ENCODE measurements at places on chromosomes 1 and 21. TPM values are rescaled to one million over a fixed set of nuclear protein-coding genes. Genes with fewer than 3 reads are reported as not detected.

GRCh38 chr21:22374218-22374969 lies 1376.2 kb downstream of the NCAM2 start:
- no peak for DNase-seq

DNA sequence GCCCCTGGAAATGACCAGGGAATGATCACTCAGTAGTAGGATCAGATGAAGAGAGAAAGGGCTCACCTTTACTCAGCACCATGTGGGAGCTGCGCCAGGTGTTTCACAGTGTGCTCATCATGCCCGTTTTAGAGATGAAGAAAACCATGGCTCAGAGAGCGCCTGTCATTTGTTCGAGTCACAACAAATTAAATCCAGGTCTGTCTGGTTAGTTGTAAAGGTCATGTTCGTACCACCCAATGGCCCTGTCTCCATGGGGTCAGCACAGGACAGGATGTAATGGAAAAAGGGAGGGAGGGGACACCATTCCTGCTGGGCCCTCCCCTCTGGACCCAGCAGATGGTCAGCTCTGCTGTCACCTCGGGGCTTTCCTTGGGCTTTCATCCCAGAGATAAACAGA lies 15.2 kb downstream of the KIRREL1 start:
- DNase-seq = no peak

DNA sequence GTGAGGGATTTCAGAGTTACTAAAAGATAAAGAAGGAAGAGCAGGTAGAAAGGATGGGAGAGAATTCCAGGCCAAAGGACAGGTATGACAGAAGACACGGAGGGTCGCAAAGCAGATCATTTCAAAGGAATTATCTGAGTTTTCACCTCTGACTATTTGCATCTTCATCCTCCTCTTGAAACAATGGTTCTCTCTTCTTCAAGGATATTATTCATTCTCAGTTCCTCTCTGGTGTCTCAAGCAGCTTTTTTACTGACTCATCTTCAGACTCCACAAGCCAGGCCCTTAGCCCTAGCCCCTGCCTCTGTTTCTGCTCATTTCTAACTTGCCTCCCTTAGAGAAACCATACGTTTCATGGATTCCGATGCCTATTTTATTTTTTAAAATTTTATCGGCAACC lies 15.0 kb downstream of the DDX59 start:
- no peak for DNase-seq

The PDPN gene
- total RNA-seq = 5.7 TPM

GRCh38 chr1:211910913-211911485 lies 80.4 kb upstream of the LPGAT1 start:
- DNase-seq = no peak

The TCEA3 gene
- total RNA-seq = 137 TPM

DNA sequence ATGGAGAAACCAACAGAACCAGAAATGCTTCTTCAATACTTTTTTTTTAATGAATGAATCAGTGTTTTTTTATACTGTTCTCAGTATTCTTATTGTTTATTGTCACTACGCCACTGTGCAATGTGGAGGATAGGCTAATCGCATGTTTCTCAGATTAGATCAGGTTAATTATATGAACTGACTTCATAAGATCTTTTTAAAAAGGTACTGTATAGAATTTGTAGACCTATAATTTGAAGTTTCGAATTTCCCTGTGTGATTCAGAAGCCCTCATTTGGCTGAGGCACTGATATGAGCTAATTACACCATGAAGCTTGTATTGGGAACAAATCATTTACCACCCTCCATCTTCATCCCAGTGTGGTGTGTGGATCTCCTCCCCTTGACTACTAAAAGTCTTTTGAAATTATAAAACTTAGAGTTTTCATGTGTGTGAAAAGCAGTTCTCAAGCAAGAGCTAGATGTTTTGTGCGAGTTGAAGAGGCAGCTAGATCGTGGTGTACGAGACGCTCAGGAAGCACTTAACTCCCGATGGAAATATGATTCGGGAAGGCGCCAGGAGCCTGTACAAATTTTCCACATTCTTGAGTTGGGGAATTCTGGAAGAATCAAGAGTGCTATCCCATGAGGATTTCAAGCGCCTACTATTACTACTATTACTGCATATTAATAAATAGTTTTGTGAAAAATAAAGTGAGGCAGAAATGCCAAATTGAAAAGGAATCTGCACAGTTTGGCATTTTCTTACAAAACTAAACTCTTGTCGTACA lies 52.1 kb upstream of the KCNE2 start:
- no peak for DNase-seq

GRCh38 chr1:93907718-93908117 lies 1.5 kb downstream of the GCLM start:
- no peak for DNase-seq

- no peak for DNase-seq
Measured at GRCh38 chr1:113875714-113876113, 4.2 kb upstream of the PTPN22 start.

DNA sequence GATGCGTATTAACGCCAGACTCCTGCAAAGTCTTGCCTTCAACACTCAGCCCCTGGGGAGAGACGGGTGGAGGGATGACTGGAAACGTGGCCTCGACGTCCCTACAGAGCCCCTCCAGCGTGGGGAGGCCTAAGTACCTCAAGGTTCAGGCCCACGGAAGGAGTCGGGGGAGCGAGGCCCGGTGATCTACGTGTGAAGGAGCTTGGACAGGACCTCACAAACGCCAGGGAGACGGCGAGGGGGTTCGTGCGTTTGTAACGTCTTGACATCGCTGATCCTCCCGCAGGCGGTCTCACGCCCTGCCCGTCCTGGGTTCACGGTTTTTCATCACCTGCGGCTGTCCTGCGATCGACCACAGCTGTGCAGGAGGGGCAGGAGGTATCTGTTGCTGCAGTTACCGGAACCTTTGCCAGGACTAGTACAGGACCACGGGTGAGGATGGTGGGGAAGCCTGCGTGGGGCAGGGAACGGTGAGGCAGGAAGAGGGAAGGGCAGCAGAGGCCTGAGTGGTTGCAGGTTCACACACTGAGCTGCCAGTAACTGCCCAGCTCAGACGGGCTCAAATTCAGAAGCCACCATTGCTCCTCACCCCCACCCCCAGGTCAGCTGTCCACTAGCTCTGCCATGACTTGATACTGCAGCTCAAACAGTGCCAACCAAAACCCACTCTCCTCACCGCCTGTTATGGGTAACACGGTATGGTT lies 889 bp upstream of the CCNL2 start:
- no peak for DNase-seq

GRCh38 chr1:194865383-194865782 lies 1679.0 kb upstream of the B3GALT2 start:
- no peak for DNase-seq

DNA sequence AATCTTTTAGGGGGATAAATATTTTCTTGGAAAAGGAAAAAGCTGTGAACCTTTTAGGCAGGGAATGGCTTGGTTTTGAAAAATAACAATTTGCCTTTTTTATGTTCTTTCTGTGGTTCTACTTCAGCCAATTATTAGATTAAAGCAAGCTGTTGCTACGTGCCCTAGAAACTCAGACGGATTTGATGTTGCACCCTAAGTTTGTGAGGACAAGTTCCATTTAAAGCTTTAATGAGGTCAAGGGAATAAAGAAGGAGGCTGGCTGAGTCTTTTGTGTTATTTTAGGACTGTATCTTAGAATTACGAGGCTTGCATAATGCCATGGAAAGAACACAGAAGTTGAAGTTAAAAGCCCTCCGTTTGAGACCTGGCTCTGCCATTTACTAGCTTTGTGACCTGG lies 216.9 kb downstream of the NUF2 start:
- DNase-seq = no peak

- DNase-seq = no peak
Measured at GRCh38 chr21:44534688-44535087, 5.3 kb downstream of the KRTAP10-1 start.
